ENCODE measurements at places on chromosomes 7 and 10.
A peak's percentile ranks its signal among the peaks of the same experiment; 100 is the strongest.

- no peak for DNase-seq
Measured at GRCh38 chr10:130024779-130025325, 60.8 kb upstream of the EBF3 start.

DNA sequence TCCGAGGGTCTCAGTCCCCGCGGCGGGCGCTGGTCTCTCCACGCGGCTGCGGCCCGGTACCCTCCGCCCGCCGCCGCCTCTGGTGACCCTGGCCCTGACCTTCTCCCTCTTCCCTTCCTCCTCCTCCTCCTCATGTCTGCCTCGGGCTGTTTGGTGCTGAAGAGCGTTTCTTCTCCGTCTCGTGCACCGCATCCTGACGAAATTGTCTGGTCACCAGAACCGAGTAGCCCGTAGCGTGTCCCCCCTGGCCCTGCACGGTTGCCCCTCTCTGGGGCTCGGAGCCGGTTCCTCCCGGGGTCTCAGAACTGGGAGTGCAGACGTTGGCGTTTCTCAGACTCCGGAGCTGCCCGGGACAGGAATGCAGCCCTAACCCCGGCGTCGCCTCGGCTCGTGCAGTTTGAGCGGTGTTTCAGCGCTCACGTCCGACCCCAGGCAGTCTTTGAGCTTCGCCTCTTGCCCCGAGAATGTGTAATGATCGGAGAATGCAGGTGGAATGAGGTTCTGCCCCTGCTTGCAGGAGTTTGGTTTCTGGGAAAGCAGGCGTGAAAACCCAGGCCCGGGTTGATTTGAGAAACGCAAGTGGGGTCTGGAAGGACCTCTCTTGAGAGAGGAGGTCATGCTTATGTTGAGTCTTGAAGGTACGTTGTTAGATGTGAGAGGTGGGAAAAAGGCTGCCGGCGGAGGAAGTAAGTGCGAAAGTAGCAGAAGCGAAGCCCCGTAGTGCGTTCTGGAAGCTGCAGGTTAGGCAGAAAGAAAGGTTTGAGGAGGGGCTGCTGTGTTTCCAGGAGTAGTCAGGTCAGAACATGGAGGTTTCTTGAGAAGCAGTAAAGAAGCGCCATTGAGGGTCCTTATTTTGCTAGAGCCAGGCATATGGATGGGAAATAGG is 743 bp downstream of the RBM17 start:
- no peak for DNase-seq

DNA sequence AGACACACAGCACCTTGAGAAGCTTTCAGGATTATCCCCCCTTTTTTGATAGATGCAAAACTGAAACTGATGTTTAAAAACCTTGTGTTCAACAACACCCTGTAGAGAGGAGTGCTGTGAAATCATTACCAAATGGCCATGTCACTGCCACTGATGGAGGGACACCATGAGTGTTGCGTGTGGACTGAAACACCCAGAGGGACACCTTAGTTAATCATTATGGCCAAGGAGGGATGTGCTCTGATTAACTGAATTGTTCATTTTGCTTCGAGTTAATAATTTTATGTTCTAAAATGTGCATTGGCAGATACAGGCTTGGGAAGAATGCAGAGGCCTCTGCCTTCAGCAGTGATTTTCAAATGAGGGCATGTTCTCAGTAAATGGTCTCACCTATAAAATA is 226.0 kb downstream of the KLF6 start:
- no peak for DNase-seq

GRCh38 chr7:117124591-117125220 is 171.4 kb downstream of the ST7 start:
- no peak for DNase-seq

DNA sequence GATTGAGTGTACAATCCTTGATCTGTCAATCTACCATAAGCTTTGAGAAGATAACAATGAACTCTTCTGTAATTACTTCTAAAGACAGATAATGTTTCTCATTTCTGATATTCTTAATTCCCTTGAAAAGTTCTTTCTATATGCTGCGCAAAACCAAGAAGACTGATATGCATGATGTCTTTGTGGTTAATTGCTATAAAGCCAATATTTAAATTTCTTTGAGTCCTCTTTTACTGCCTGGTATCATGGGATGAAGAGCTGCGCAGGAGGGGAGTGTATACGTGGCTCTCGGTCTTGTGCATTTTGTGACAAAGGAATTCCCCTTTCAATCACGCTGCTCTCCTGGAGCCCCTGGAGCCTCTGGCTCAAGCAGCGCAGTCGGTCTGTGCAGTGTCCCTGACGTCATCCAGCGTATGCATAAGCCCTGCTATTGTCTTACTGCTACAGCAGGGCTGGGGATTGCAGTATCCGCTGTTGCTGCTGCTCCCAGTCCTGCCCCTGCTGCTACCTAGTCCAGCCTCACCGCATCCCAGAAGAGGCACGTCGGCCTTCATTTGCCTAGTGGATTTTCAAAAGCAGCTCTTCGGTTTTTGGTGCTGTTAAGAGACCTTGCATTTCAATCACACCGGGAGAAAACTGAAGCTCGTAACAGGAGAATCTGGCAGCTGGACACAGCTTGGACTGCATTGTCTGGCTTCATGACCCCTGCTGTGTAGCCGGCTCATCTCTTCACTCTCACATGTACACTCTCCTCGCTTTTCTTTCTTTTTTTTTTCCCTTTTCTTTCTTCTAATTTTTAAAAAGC is 66.7 kb downstream of the ST7 start:
- peak; percentile 83 for DNase-seq

GRCh38 chr7:44633254-44634186 is 27.1 kb downstream of the OGDH start:
- DNase-seq, result no peak

DNA sequence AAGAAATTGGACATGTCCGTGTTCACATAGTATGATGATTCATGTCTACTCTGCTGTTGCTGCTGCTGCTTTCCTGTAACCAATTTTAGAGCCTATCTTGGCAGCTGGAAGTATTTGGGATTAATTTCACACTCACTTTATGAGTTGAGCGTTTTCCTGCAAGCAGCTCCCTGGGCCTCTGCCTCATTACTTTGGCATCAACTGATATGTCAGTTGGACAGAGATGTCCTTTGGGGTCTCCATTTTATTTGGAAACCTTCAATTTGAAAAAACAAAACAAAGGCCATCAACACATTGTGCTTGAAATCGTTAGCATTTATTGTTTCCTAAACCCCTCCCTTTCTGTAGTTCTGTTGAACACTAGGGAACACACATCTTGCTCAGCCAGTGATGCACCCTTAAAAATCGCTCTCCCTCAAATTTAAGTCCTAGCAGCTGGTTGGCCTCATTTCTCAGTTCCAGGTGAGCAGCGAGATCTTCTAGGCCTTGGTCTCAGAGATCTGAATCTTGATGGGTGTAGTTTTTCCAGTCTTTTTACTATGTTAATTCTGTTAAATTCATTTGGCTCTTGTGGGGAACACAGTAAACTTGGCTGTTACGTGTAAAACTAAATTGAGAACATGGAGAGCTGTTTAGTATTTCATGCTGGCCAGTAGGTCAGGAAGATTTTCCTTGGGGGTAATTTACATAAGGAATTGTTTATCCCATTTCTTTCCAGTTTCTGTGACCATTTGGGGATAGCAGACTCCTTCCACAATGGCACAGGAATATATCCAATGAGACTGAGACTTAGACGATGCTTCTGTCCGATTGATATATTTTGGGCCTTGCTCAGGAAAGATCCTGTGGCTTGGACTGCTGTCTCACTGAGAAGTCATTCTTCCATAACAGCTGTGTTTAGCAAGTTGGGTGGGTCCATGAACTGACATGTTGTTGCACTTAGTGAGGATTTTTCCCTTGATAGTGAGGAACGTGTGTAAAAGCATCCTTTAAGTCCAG is 371.6 kb downstream of the BBS9 start:
- DNase-seq, result no peak

DNA sequence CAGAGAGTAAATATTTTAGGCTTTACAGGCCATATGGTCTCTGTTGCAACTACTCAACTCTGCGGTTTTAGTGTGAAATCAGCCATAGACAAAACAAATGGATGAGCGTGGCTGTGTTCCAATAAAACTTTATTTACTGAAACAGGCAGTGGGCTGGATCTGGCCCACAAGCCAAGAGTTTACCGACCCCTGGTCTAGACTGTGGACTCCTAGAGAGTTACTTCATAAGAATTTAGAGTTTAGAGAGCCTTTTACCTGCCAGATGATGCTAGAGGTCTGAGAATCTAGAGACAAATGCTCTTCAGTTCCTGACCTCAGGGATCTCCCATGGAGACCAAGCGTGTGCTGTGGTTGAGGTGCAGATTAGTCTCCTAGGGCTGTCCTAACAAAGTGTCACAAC is 174.8 kb downstream of the PTEN start:
- no peak for DNase-seq

DNA sequence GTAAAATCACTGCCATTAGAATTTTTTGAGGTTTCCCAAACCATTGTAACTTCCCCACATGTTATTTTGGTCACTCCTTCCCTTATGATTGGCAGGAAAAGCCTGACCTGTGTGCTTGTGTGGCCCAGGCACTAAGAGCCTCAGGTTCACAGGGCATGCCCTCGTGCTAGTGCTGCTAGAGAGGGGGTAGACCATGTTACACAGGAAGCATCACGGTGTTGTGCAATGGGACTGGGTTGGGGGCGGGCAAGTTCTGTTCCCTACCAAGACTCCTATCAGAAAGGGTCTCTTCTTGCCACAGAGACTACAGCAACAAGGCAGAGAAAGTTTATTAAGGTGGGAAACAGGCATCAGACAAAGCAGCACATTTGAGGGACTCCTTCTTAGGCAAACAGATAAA is 32.2 kb downstream of the LSM5 start:
- no peak for DNase-seq

- peak; percentile 8 for DNase-seq
Measured at GRCh38 chr10:123904834-123905409, 13.3 kb upstream of the CPXM2 start.
